ENCODE measurements at places on chromosomes 3 and 15. TPM values are rescaled to one million over a fixed set of nuclear protein-coding genes. Genes with fewer than 3 reads are reported as not detected.

Gene NBEAL2
- polyA plus RNA-seq, result 40.8 TPM

GRCh38 chr3:86708893-86709292 is 282.1 kb downstream of the VGLL3 start:
- no peak for DNase-seq

DNA sequence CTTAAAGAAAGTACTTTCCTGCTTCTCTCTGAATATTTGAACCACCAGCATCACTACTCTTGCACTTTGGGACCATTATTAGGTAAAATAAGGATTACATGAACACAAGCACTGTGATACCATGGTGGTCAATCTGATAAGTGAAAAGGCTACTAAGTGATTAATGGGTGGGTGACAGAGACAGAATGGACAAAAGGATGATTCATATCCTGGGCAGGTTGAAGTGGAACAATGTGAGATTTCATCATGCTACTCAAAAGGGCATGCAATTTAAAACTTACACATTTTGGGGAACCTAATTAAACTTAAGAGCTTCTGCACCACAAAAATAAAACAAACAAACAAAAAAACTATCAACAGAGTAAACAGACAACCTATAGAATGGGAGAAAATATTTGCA is 172.0 kb upstream of the CD96 start:
- no peak for DNase-seq

DNA sequence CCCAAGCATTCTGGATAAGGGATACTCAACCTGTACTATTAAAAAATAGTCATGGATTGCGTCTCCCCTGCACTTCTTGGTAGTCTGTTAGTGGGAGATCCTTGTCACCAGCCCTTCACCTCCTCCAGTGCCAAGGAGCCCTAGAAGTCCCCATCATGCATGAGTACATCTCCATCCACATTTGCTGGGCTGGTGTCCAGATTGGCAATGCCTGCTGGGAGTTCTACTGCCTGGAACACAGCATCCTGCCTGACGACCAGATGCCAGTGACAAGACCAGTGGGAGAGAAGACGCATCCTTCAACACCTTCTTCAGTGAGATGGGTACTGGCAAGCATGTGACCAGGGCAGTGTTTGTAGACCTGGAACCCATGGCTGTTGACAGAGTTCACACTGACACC is 85.7 kb downstream of the ADAMTSL3 start:
- DNase-seq, result no peak

DNA sequence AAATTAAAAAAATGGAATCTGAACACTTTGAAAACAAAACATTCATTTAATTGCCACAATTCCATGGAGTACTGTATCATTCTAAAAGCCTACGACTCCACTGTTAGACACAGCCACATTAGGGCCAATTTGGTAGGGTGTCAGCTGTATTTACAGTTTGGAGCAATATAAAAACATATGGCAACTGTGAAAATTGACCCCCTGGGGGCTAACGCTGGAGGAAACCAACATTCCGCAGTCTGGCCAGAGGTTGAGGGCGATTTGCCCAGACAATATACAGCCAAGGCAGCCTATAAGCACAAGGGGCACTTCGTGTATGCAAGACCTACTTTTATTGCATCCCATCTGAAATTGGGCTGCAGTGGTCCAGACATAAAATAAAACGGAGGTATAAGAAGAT is 476.5 kb upstream of the WNT5A start:
- DNase-seq, result no peak

All from large intestine (tissue), 12 donors.